H7 (cell line): ENCODE measurements at places on chromosomes 5 and 9.

DNA sequence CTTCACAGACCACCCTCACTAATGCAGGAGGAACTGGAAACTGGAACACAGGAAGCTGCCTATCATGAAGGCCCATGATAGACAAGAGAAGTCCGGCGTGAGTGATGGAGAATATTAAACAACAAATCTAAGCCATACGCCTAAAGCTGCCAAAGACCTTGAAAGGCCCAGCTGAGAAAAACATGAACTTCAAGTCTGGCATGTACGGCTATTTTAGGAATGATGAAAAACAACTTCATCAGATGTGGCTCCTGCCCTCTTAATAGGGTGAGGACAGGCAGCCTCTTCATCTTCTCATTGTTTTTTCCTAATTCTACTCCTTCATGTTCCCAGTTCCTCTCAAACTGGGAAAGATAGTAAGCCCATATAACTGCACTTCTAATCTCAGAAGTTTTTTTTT is 20.3 kb downstream of the FBP1 start:
- no peak for DNase-seq

GRCh38 chr5:109126481-109126880 is 283.3 kb downstream of the PJA2 start:
- DNase-seq = no peak

DNA sequence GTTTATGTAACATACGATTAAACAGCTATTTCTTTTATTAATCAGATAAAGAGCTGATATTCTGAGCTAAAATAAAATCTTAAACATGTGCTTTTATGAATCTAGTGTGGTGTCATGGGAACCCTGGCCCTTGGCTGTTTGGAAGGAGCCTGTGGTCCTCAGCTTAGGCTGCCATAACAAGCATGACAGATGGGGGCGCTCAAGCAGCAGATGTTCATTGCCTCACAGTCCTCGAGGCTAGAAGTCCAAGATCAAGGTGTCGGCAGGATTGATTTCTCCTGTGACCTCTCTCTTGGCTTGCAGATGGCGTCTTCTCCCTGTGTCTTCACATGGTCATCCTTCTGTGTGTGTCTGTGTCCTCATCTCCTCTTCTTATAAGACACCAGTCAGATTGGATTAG is 448.2 kb downstream of the GADD45G start:
- peak; percentile 48 for DNase-seq

DNA sequence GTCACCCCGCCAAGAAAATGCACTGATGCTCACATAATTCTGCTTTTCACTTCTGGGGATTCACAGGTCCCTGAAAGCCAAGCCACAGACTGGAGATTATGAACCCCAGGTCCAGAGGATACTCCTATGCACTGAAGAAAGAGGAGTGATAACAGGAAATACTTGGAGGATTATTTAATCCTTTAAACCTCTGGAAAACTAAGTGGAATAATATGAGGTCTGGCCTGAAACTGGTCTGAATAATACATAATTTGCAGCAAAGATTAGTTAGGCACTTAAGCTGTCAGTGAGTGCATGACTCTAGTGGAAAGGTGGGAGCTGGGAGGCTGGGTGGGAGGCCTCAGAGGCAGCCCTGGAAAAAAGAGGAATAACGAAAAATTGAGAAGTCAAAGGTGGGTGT is 45.7 kb downstream of the MARCHF3 start:
- DNase-seq = no peak

GRCh38 chr9:3455094-3455493 is 70.7 kb downstream of the RFX3 start:
- no peak for DNase-seq

GRCh38 chr5:87765009-87765408 is 352.3 kb upstream of the CCNH start:
- DNase-seq = no peak

DNA sequence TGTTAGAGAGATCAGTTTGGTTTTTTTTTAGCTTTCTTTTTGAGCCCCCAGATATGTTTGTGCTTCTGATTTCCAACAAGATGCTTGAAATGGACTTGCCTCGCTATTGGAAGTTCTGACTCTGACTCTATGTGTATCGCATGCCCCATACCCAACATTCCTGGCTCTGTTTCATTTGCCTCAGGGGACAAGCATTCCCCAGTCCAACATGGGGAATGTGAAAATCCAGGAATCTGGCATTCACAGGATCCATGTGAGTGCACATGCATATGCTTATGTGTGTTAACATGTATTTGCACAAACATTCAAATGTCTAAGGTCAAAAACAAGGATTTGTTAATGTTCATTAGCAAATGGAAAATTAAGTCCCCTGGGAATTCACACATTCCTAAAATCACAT is 233.9 kb downstream of the TLR4 start:
- no peak for DNase-seq

- no peak for DNase-seq
These were observed at the start of gene LCP2 for GRCh38 chr5:170297589-170298462. Gene LCP2, minus strand, starts transcription at chr5:170297777. Its CDS starts 166 bp downstream, at chr5:170297611.

DNA sequence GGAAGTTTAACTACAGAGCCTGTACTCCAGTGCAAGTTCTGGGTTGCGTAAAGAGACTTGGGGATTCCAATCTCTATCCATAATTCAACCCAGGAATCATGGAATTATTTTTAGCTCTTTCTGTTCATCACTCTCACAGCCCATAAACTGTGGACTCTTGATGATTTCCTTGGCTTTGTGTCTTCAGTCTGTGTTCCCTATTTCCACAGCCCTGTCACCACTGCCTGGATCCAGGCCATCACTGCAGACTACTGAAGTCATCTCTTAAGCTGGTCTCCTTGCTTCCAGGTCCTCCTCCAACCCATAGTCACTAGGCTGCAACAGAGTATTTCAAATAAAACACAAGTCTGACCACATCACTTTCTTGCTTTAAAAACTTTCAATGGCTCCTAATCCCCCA is 211.7 kb downstream of the PLK2 start:
- DNase-seq = no peak

DNA sequence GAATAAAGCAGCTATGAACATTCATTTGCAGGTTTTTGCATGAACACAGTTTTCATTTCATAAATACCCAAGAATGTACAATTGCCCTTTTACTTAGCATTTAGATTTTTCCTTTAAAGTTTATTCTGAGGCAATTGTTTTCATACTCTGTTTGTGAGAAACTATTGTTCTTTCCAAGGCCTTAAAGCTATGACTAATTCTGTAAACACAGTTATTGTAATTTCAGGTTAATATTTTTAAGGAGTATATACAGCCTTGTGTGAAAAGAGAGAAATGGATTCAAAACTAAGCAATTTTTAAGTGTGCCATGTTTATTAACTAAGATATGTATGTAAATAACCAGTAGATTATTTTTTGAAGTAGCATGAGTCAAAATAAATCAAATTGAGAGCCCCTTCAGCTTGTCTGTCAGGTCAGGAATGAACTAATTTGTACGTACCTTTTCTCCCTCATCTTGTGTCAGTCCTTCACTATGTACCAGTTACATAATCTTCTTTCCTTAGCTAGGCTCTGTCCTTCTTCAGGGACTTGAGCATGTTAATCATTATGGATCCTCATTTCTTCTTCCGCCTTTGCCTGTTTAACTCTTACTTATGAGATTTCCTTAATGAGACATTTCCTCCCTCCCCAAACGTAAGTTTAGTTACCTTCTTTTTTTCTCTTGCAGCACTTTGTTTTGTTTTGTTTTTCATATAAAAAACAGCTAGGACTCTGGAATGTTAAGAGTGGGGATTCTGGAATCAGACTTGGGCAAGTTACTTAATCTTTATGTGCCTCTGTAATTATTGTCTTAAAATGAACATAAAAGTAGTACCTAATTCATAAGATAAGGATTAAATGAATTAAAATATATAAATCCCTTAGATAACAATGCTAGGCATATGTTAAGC is 63.6 kb downstream of the NIPBL start:
- no peak for DNase-seq

DNA sequence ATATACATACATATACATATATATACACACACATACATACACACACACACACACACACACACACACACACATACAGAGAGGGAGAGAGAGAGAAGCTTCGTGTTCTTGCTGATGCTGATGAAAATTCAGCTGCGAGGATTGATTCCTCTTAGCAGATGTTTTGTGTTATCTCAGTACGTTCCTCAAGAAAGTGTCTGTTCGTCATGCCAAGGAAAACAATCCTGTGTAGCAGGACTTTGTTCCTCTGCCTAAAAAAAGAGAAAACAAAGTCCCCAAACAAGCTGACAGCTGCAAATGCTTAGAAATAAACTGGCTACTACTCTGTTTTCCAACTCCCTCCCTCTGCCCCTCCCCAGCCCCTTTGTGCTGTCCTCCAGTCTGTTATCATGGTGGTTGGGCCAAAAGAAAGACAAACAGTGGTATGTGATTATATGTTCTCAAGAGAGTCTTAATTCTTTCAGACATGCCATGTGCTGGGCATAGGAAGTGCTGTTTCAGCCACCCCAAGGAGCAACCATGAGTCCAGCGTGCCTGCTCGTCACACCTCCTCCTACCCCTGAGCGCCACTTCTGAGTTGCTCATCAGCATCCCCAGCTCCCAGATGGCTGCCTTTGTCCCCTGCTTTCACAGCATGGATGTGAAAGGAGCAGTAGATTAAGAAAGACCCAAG is 71.5 kb upstream of the EQTN start:
- DNase-seq = no peak

GRCh38 chr9:32873553-32873952 is 90.2 kb downstream of the TMEM215 start:
- no peak for DNase-seq

DNA sequence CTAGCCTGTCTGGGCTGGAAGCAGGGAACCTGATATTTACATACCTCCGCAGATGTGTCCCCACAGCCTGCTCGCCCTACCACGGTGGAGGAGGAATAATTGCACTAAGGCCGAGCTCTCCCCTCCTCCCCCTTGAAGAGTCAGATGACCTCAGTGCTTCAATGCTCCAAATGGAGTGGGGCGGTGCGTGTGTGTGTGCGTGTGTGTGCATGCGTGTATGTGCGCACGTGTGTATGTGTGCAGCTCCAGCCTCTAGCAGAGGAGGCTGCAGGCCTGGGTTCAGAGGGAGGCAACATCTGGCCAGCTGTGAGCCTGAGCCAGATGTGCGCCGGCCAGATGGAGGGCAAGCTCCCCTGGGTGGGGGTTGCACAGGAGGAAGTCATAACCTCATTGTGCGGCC is 90.5 kb downstream of the NRG2 start:
- DNase-seq = no peak

DNA sequence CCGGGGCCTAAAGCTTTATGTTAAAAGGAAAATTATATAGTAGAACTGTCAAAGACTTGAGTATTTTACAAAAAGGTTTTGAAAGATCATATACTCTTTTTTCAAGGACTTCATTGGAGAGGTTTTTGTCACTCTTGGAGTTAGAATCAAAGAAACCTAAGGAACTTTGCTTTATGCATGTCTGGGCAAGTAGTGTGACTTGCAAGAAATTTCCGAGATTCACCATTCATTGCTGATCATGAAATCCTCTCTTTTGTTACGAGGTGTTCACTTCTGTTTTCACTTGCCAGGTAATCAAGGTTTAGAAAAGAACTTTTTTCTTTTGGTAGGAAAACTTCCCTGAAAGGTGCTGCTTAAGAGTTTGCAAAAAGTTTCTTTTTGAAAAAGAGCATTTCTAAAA is 64.8 kb downstream of the NUP214 start:
- no peak for DNase-seq

GRCh38 chr9:31119890-31120454 is 1264.5 kb upstream of the ACO1 start:
- DNase-seq = peak; percentile 1
